ENCODE measurements at places on chromosomes 12 and 14.

DNA sequence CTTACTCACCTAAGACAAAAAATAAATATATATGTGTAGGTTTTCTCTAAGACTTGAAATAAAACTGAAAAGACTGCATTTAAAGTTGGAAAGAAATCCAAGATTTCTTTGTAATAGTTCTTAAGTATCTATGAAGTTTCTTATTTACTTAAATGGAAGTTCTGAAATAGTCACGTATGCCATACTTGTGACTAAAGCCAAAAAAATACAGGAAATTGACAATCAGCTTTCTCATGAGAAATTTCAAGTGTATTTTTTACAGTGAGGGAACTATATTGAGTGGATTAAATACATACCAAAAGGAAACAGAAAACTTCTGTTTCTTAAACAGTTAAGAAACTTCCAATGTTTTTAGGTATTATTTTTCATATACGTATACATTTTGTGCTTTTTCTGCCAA, 188.1 kb downstream of the DPY19L2 start:
- no peak for DNase-seq

- no peak for DNase-seq
Measured at GRCh38 chr14:59482541-59483331, 1.5 kb downstream of the L3HYPDH start.

- DNase-seq: no peak
Measured at GRCh38 chr12:104910196-104910840, 47.8 kb downstream of the SLC41A2 start.

GRCh38 chr14:81826081-81826480, 292.4 kb upstream of the SEL1L start:
- DNase-seq: no peak

- no peak for DNase-seq
Measured at GRCh38 chr12:72673853-72674252, 401.7 kb downstream of the TRHDE start.

DNA sequence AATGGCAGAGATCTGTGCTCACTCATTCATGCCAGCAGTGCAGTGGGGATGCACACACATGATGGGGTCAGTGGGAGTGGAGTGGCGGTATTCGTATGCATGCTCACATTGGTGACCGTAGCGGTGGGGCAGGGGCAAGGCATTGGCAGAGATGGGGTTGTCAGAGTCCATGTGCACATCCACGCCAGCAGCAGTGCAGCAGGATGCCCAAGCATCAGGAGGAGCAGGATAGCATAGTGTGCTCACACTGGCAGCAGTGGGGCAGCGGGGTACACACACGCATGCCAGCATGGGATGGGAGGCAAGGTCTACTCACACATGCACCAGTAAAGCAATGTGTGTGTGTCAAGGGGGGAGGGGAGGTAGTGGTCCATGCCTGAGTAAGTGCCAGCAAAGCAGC, 89.4 kb upstream of the GARIN6 start:
- DNase-seq: no peak
